ENCODE measurements at places on chromosomes 1 and 21.

GRCh38 chr1:228088586-228089498 lies 6.3 kb downstream of the ARF1 start:
- DNase-seq: no peak

DNA sequence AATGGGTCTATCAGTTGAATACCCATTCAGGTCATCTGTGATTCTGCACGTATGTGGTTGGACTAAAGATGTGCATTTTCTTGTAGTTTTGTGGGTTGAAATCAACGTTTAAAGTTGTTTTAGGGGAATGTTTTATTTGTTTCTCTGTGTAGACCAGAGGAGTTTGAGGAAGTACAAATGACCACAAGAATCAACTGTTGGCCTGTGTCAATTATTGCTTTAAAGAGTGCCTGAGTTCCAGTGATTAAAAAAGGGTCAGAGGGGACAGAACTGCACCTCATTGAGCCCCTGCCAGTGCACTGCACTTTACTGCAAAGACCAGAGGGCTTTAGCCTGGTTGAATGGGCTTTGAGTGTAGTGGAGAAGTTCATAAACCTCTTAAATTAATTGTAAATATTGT lies 190.3 kb downstream of the VPS13D start:
- DNase-seq: no peak

DNA sequence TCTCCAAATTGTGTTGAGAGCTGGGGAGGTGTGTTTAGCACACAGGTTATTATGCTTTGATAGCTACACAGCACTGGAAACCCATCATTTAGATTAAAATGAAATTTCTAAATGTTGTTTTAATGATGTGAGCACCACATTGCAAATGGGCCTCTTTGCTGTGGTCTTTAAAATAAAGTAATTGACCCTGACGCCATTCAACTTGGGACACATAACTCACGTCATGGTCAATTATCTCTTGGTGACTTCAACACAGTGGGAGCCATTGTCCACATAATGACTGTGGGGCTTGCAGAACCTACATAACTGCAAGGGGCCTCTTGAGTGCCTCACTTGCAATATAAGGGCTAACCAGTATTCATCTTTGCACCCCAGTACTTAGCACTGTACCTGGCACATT lies 280.4 kb downstream of the HLX start:
- no peak for DNase-seq

GRCh38 chr21:17527711-17528110 lies 14.9 kb downstream of the CXADR start:
- no peak for DNase-seq

GRCh38 chr1:14113841-14114567 lies 414.0 kb downstream of the PRDM2 start:
- no peak for DNase-seq

DNA sequence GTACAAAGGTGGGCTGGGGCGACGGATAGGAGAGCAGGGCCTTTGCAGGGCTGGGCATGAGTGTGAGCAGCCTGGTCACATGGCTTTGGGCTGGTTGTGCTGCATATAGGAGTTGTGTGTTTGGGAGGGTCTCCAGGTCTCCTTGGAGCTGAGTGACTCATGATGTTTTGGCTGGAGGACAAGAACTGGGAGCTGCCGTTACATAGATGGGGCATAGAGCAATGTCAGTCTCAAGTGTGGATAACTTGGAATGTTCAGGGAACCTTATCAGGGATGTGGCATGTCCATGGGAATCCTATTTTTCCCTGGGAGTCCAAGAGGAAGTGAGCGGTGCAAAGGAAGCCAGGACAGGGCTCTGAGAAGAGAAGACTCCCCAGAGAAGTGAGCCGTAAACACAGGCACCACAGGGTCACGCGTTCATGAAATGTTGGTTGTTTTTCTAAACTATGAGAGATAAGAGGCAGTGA lies 136.4 kb upstream of the KCNE2 start:
- DNase-seq: no peak

- no peak for DNase-seq
These were observed 24.5 kb downstream of the IRF2BP2 start for GRCh38 chr1:234585330-234586055.

GRCh38 chr1:244052016-244052727 lies 1.1 kb downstream of the ZBTB18 start:
- no peak for DNase-seq

DNA sequence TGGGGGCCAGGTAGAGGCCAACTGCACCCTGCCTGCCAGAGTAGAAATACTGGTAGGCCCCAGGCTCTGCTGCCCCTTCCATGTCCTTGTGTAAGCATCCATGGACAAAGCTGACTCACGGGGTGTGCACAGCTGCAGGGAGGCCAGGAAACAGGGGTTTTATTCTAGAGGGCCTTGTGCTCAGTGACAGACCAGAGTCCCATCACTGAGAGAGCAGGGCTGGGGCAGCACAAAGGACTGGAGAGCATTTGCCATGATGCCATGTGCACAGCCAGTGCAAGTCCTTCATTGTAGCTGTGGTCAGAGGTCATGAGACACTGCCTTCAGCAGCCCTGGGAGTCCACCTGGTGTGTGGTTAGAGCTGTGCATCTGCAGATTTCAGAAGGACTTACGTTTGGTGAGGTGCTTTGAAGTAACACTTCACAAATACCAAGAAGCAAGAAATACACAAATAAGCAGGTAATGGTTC lies 8.1 kb downstream of the ARF1 start:
- DNase-seq: no peak

DNA sequence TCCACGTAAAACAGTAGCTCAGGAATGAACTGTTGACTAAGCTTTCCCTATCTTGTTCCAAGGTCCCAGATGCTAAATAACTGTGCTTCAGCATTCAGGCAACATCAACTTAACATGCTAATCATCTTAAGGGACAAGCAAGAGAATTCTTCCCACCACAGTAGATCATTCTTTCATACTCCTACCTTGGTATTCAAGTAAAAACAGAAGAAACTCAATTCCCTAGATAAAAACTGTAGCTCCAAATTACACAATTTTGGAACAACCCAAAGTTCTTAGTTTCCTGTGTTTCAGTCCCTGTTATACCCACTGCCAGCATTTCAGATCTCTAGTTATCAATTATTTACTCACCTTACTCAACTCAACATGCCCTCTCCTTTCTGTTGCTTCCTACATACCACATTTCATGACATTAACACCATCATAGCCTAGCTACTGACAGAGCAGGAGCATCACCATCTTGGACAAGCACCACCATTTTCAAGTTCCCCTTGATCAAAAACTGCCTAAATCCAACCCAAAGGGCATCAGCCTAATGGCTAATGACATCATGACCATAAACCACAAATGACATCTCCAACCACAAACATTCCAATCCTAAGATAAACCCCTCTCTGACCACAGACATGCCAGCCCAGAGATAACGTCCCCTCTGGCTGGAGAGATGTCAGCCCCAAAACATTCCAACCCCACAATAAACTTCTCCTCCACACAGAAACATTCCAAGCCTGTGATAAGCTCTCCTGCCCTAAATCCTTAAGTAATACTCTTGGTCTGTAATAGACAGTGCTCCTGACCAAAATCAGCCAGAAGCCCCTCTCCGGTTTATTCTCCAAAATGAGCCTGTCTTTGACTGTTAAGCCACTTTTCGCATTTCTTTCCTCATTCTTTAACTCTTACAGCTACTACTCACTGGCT lies 191.2 kb downstream of the RERE start:
- DNase-seq: no peak

- no peak for DNase-seq
These were observed 83.0 kb upstream of the DUSP10 start for GRCh38 chr1:221824909-221825308.

GRCh38 chr1:227894831-227895451 lies 52.8 kb downstream of the WNT9A start:
- peak; percentile 3 for DNase-seq

DNA sequence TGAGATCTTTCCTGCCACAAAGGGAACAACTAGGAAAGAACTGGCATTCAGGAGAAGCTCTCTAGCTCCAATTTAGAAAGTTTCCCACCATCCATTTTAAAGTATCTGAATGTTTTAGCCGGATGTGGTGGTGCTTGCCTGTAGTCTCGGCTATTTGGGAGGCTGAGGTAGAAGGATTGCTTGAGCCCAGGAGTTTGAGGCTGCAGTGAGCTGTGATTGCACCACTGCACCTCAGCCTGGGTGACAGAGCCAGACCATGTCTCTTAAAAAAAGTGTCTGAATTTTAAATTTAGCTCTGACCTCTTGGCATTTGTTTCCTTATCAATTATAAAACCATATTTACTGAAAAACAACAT lies 67.2 kb downstream of the RPAP2 start:
- DNase-seq: no peak

- DNase-seq: no peak
These were observed 142.6 kb downstream of the ZNF644 start for GRCh38 chr1:90879281-90879680.

- DNase-seq: peak; percentile 21
These were observed 55.6 kb downstream of the NKAIN1 start for GRCh38 chr1:31183927-31184554.

DNA sequence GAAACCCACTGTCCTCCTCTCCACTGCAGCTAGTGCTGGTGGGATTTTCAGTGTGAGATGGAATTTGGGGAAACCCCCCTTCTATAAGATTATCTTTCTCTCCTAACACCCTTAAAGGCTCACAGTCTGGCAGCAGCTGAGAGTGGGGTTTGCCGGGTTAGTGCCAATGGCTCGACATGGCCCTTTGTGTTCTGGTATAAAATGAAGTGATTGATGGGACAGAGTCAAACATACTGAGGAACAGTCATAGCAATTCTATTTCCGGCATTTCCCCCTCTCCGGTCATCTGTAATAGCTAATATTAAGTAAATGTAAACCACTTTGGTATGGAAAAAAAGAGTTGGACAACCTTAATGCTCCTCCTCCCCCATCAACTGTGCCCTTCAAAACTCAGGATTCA lies 37.6 kb downstream of the TFF3 start:
- DNase-seq: no peak

DNA sequence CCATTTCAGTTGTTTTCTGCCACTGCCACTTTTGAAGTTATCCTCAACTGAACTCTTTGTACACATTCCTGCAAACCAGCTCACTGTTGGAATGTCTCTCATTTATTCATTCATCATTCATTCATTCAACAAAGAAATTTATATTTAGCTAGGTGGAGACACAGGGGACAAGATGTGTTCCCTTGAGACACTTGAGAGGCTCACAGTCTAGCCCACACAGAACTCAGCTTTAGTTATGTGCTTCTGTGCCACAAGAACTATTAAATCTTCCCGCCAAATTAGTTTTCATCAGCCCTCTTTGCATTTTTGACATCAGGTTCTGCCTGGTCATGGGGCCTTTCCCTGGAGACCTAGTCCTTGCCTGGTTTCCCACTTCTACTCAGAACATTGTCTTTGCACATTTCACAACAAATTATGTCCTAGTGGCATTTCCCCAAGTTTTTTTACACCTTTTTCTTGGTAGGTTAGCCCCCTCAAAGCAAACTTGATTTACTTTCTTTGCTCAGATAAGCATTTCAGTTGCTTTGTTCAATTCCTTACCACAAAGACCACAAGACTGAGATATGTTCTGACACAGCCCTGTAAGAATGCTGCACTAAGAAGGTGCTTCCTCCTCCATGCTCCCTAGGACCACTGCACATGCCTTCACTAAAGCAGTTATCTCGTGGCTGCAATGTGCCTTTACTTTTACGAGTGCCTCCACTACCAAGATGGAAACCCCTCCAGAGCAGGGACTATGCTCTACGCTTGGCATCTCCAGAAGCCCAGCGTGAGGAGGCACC lies 31.0 kb downstream of the ILDR2 start:
- DNase-seq: no peak

GRCh38 chr1:92442351-92442750 lies 44.4 kb downstream of the GFI1 start:
- no peak for DNase-seq

DNA sequence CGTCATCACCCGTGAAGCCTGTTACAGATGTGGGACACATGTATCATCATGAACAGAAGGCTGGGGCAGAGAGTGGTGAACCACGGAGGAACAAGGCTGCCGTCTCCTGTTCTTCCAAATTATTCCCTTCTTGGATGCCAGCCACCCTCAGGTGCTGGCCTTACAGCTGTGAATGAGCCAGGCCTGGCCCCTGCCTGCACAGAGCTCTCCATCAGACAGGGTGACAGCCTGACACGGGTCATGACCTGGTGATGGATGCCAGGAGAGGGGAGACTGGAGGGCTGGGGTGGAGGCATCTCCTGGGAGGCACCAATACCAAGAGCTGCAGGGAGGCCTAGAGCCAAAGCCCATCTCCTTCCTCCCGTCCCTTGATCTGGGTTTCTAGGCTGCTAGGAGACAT lies 230.0 kb upstream of the C1orf174 start:
- no peak for DNase-seq

DNA sequence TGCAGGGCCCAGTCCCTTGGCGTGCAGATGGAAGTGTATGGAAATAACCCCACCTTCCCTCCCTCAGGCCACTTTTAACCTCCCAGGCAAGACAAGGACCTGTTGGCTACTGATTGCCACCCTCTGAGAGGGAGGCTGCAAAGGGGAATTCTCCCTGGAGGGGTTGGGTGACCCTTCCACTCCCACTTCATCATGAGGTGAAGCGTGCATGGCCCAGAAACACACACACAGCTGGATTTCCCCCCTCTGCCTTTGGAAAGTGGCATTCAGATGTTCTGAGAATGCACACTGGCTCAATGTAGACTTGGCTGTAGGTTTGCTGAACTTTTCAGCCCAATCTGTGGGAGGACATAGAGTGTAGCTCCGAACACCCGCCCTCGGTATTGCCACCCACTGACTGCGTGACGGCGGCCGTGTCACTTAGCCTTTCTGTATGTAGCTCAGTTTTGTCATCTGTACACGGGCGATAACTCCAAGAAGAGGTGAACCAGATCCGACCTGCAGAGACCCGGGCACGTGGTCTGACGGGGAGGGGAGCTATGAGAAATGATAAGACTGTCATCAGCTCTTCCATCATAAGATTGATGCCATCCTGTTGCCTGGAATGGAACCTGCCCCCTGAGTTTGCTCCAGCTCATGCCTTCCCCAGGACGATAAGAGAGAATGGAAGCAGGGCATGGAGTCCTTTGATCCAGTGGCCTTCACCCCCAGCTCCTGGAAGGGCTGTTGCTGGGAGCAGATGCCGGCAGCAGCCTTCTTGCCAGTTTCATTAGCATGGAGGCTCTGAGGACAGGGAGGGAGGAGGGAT lies 19.3 kb downstream of the MIIP start:
- DNase-seq: no peak

- DNase-seq: no peak
These were observed 241.0 kb upstream of the SGIP1 start for GRCh38 chr1:66292944-66293343.

DNA sequence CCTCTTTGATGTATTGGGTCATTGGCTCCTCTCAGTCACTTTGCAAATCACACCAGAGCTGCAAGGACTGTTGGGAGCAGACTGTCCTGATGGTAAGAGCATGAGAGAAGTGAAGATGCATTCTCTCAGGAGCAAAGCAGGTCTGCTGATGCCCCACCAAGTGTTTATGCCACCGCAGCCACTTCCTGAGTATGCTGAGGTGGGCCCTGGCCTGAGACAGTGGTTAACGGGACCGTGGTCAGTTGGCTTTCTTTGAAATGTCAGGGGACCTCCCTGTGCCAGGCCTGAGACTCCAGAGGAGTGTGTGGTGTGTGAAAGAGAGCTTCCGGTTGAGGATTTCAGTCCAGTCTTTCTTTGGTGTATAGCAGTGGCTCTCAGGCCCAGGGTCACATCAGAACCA lies 79.4 kb downstream of the SPATA46 start:
- DNase-seq: no peak

GRCh38 chr1:114729782-114730181 lies 13.2 kb upstream of the NRAS start:
- DNase-seq: no peak

- DNase-seq: no peak
These were observed 166.4 kb upstream of the IRF2BP2 start for GRCh38 chr1:234776256-234776875.

- DNase-seq: no peak
These were observed 2.8 kb upstream of the SEC22B start for GRCh38 chr1:120178799-120179756.
